Activated CD4-positive, alpha-beta T cell treated with anti-CD3 and anti-CD28 coated beads for 24 hours (primary cell): ENCODE measurements at places on chromosomes 5 and 9.

- no peak for DNase-seq
These were observed 52.5 kb downstream of the NR3C1 start for GRCh38 chr5:143350751-143351602.

DNA sequence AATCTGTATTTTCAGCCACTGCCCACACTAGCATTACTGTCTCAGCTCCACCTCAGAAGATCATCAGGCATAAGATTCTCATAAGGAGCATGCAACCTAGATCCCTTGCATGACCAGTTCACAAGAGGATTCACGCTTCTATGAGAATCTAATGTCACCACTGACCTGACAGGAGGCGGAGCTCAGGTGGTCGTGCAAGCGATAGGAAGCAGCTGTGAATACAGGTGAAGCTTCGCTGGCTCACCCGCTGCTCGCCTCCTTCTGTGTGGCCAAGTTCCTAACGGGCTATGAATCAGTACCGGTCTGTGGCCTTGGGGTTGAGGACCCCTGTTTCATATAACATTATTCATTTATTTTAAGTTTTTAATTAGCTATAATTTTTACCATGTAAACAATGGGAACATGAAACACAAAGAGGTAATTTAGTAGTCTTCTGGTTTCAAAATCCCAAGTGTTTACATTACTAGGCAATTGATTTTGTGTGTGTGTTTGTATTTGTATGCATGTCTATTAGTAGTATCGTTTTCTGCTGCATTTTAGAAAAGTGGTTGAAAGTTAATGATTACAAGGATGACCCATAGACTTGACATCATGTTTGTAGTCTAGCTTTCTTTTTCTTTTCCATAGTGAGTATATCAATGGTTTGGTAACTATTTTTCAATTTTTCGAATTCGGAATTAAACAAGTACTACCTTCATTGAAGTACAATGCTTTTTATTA, 159.4 kb downstream of the TENT4A start:
- DNase-seq: no peak

GRCh38 chr5:143921525-143922311, 109.8 kb downstream of the HMHB1 start:
- no peak for DNase-seq

DNA sequence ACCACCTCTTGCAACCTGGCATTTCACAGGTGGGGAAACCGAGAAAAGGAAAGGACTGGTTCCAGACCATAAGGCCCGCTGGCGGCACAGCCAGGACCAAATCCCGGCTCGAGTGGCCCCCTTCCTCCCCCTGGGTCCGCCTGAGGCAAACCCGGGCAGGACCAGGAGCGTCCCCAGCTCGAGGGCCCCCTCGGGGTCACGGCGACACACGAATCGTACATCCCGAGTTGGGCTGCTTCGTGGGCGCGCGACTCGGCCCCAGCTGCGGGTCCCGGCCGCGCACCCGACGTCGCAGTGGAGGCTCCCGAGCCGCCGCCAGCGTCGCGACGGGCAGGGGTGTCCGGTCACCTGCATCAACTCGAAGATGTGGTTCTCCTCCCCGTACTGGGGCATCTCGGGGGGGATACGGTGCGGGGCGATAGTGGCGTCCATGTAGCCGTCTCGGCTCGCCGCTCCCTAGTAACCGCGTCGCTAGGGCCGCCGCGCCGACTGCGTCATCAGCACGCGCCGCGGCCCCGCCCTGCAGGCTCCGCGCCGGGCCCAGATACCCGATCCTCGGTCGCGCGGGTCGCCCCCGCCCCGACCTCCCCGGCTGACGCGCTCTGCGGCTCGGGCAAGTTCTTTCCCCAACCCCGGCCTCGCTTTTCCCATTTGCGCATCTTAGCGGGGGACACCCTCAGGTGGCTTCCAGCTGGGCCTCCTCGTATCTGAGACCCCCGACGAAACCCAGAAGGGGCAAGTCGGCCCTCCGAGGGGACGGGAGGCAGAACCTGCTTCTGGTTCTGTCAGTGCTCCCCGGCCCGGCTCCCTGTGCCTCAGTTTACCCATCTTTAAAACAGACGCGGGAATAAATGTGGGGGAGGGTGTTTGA, at the start of gene AK8:
AK8 (minus strand) TSS at position 461 of the 871 bp plus-strand sequence; CDS start at position 432, 29 bp downstream.
- peak; percentile 58 for DNase-seq

DNA sequence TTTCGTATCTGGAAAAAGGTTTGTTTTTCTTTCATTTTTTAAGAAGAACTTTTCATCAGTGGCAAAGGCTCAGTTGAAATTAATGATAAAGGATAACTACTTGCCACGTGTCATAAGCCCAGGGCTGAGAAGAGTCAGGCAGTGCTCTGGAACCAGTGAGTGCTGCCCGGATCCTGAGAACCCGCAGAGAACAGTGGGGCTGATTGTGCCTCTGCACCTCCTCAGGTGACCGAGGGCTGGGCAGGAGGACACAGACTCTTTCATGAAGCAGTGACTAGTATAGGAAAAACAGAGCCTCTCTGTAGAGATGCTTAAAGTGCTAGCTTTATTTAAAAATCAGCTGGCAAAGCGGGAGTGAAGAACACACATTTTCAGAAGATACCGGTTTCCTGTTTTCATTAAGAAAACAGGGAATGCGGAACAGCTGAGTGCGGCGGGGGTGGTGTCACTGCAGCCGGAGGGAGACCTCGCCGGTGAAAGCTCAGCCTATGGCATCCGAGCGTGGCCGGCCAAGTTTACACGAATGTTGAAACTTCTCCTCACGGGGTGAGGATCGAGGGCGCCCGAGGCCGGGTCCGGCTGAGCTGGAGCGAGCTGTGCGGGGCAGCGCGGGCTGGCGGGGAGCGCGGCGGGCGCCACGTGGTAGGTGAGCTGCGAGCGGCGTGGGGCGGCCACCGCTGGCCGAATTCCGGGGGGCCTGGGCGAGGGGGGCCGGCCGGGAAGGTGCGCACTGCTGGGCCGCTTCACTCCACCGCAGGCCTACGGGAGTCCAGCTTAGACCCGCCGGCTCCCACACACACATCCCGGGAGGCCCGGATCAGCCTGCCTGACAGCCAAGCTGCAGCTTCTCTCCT, 134.7 kb upstream of the DMRT1 start:
- DNase-seq: no peak

DNA sequence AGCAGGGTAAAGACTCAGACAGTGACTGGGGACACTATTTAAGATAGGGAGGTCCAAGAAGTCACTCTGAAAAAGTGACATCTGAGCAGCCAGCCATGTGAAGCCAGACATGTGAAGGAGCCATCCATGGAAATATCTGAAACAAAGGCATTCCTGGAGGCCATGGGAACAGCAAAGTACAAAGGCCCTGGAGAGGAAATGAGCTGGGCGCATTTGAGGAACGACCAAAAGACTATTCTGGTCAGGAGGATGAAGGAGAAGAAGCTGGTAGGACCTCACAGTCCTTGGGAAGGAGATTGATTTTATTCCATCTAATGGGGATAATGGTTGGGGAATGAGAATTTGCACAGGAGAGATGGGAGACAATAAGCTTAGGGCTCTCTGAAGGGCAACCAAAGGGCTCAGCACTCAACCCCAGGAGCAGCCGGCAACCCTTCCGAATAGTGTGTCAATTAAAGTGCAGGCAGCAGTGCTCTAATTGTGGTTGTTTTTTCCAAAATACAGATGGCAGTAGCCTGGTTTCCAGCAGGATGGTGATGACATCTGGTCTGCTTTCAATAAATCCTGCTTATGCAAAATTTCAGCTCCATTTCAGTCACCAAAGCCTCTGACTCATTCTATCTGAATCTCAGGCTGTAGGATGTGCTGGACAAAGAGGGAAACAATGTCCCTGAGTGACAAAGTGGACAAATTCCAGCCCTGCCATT, 26.7 kb downstream of the FOXI1 start:
- DNase-seq: no peak

DNA sequence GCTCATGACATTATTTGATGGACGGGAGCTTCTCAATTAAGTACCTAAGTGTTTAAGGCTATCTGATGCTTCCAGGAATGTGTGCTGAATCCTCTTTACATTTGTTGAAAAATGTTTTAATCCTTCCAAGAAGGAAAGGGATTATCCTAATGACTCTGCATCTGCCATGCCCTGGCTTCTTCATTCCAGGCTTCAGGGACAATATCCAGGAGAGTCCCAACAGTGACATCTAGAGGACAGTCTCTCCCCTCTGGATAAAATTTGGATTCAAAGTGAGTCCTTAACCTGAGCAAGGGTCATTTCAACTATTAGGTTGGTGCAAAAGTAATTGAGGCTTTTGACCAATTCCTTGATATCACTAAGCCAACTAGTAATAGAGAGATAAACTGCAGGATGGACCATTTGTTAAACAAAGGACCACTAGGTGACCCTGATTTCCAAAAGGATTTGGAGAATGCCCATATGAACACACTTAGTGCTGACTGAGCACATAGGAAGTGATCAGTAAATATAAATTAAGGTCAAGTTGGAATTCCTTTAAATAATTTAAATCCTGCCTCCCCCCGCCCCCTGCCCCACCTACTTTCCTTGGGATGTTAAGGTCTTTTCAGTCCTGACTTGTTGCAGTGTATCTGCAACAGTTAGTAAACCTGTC, 19.1 kb downstream of the TNFSF8 start:
- no peak for DNase-seq

GRCh38 chr9:130290291-130291181, 25.0 kb downstream of the HMCN2 start:
- DNase-seq: no peak

GRCh38 chr5:57841676-57842363, 359.2 kb upstream of the ACTBL2 start:
- no peak for DNase-seq

DNA sequence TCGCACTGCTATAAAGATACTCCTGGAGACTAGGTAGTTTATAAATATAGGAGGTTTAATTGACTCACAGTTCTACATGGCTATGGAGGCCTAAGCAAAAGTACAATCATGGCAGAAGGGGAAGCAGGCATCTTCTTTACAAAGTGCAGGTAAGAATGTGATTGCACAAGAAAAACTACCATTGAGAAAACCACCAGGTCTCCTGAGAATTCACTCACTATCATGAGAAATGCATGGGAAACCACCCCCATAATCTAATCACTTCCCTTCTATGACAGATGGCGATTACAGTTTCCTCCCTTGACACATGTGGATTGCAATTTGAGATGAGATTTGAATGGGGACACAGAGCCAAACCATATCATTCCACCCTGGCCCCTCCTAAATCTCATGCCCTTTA, 121.2 kb upstream of the ST8SIA4 start:
- DNase-seq: no peak

DNA sequence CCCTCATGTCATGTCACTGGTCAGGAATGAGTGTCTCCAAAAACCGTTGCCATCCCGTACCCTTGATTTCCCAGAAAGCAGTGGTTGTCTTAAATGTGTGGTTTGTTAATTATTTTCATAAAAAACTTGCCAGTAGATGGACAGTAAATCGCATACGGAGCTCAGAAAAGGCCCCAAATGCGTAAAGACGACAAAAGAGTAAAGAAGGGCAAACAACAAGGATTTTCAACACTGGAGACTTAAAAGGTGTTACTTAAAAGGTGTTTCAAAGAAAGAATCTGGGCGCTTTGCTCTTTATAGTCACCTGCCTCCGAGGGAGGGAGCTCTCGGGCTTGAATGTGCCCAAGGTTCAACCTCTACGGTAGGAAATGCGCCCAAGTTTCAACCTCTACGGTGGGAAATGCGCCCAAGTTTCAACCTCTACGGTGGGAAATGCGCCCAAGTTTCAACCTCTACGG, 734 bp downstream of the KIF27 start:
- no peak for DNase-seq

- no peak for DNase-seq
These were observed 348.5 kb downstream of the DMAC1 start for GRCh38 chr9:7451062-7451461.
